Esophagus muscularis mucosa (tissue), 4 donors: ENCODE measurements at places on chromosomes 16 and 17. TPM values are rescaled to one million over a fixed set of nuclear protein-coding genes. Genes with fewer than 3 reads are reported as not detected.

Gene TMEM235
- total RNA-seq = not detected

DNA sequence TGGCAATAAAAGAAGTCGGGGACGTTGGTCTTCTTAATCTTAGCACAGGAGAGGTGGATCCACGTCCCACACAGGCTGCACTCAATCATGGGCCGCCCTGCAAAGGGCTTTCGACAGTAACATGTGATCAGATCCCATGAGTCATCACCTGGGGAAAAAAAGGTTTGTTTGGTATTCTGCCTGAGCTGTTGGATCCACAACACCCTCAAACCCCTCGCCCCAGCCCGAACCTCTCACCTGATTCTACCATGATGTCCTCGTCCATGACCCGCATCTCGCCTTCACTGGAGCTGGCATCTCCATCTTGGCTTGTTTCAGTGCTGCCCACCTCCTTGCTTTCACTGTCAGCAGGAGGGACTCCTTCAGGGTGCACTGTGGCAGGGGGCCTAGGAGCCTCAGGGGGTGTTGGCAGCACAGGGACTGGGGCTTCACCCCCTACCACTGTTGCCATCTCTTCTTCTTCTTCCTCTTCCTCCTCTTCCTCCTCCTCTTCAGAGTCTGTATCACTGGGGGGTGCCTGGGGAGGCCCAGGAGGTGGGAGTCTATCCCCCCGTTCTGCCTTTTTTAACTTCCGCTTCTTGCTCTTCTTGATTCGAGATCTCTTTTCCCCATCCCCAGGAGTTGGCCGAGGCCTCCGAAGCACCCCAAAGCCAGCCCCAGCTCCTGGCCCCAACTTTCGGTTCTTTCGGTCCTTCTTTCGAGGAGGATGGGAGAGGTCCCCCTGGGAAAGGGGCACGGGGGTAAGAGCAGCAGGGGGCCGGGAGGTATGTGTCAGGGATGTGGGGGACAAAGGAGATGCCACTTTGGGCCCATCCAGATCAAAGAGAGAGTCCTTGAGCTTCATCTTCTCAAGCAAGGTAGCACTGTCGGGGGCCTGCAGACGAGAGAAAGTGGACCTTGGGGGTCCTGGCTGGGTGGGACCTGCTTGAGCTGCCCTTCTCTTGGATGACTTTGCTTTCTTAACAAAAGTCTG lies 1.7 kb upstream of the DVL2 start:
- peaks cover 76% of the 10 kb centered on the region for H3K4me1 ChIP-seq
- H3K4me3 ChIP-seq = no peak overlapping the region
- H3K36me3 ChIP-seq = peaks cover 13% of the 10 kb centered on the region
- DNase-seq = no peak

Gene MT2A
- 27.0 TPM for total RNA-seq

Gene KLHL11
- total RNA-seq = 12.4 TPM

DNA sequence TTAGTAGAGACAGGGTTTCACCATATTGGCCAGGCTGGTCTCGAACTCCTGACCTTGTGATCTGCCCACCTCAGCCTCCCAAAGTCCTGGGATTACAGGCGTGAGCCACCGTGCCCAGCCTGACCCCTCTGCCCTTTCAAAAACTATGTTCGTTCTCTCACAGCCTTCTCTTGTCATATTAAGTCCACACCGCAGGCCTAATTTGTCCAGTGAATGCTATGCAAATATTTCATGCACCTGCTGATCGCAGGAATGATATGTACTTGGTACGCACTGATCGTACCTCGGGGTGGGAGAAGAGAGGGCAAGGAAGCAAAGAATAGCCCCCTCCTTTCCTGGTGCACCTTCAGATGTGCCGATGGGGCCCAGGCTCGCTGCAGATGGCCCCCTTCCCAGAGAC lies 3.0 kb upstream of the BIRC5 start:
- DNase-seq = no peak
- H3K4me3 ChIP-seq = no peak overlapping the region
- H3K4me1 ChIP-seq = peaks cover 13% of the 10 kb centered on the region
- no peaks in the 10 kb centered on the region for H3K27me3 ChIP-seq
- H3K27ac ChIP-seq = no peak overlapping the region

Gene ASGR1
- not detected for total RNA-seq

DNA sequence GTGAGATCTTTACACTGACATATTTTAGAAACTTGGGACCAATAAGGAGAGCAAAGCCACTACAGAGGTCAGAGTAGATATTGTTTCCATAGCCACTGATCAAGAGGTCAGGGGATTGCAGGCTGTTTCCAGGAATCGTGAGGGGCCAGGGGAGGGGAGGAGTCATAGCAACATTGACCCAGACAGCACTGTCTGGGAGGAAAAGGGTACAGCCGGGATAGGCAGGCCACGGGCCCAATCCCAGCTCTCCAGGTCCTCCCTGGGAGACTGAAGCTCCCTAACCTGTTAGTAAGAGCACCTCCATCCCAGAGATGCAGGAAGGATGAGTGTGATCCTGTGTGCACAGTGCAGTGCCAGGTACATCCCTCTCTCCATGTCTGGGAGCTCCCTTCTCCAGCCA lies 48.5 kb upstream of the TMEM132E start:
- DNase-seq = no peak
- no peaks in the 10 kb centered on the region for H3K36me3 ChIP-seq
- peaks cover 6% of the 10 kb centered on the region for H3K4me1 ChIP-seq

- no peaks in the 10 kb centered on the region for H3K36me3 ChIP-seq
- no peaks in the 10 kb centered on the region for H3K27me3 ChIP-seq
- H3K27ac ChIP-seq = no peak overlapping the region
Measured at GRCh38 chr16:27561216-27561615, 11.3 kb downstream of the KATNIP start.

DNA sequence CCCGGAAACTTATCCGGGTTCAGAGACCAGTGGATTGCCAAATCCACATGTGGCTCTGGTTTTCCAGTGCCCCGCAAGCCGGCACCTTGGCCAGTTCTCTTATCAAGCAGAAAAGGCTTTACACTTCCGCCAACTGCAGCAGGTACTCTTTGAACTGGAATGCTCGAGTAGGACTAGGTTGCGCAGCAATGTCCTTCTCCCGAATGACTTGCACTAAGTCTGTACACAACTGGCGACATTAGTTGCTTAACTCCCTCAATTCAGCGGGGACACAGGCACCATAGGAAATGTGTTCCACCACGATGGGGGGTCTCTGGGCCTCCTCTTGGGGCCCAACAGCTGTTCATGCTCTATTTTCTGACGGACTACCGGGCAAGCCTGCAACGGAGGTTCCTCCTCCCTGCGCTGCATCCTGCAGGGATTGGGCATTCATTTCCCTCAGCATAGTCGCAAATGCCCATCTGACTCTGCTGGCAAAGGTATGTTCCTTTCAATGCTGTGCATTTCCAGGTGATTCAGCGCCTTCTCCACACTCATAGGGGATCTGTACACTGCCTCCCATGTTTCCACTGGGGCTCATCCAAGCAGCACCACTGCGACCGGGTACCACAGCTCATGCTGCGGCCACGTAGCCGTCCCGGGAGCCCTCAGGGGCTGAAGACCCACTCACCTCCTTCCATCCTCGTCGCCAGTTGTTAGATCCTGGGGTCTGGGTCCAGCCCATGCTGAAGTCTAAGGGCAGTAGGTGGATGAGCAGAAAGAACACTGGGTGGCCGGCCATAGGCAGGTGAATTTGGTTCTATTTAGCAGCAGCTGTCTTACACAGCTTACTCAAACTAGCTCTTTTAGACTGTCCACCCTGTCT lies 34.2 kb upstream of the APPBP2 start:
- no peak overlapping the region for H3K27ac ChIP-seq
- DNase-seq = no peak
- H3K27me3 ChIP-seq = no peaks in the 10 kb centered on the region
- no peaks in the 10 kb centered on the region for H3K36me3 ChIP-seq
- no peaks in the 10 kb centered on the region for H3K4me1 ChIP-seq

GRCh38 chr16:54493061-54493460 lies 206.5 kb upstream of the IRX3 start:
- no peaks in the 10 kb centered on the region for H3K36me3 ChIP-seq
- no peak overlapping the region for H3K27ac ChIP-seq
- no peak for DNase-seq
- H3K4me3 ChIP-seq = no peak overlapping the region
- no peaks in the 10 kb centered on the region for H3K27me3 ChIP-seq
